ENCODE measurements at places on chromosomes 11 and 22.
A peak's percentile ranks its signal among the peaks of the same experiment; 100 is the strongest.

- DNase-seq: no peak
These were observed 108.4 kb downstream of the RPL27A start for GRCh38 chr11:8790968-8791367.

DNA sequence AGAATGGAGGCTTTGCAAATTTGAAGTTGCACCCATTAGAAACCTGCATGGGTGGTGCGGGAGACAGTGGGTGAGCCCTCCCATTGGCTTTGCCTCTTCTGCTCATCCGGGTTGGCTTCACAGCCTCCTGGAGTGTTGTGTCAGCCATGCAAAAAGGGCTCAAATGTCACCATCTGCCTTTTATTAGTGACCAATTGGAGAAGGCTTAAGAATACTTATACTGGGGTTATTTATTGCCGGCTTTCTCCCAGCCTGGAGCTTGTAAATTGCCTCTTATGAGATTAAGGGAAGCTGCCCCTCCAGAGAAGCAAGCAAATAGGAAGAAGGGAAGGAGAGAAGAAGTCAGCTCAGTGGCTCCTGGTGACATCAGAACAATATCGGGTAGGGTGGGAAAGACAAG is 182.6 kb downstream of the ST3GAL4 start:
- DNase-seq: no peak

DNA sequence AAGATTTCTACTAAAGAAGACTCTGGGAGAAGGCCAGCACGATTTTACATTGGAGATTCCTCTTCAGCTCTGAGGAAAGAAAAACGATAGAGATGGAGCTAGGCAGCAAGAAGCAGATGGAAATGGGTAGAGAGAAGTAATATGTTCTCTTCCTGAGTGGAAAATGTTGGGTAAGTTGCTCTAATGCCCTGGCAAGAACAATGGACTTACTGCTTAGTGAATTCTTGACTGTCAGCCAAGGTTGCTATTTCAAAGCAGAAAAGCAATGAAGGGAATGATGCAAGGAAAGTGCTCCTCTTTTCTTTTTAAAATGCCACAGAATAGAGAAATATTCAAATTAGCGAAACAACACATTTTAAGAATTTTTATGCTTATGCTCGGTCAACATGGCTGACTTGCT is 38.4 kb upstream of the CWF19L2 start:
- DNase-seq: no peak

DNA sequence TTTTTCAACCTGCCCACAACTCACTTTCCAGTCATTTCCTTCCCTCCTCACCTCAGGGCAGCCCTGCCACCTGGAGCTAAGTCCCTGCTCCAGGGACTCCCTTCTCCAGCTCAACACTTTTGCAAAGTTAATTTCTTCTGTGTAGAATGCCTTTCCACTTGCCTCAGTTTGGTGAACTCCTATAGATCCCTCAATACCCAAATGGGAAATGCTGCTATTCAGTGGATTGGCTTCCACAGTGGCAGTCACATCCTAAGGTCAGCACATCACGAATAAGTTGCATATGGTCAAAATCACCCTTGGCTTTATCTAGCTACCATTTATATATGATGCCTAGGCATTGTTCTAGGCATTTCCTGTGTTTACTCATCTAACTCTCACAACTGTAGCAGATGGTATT is 23.6 kb downstream of the GDPD5 start:
- no peak for DNase-seq

DNA sequence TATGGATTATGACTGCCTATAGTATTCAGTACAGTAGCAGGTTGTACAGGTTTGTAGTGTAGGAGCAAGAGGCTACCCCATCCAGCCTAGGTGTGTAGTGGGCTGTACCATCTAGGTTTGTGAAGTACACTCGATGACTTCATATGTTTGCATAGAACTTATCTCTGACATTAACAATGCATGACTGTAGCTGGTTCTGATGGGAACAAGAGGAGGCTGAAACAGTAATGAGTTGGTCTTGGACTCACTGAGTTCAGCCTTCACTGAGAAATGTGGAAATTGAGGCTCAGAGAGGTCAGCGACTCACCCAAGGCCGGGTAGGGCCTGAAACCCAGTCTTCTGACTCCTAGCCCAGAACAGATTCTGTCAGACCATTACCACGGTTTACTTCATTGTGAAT is 13.0 kb downstream of the MYO7A start:
- DNase-seq: no peak

- no peak for DNase-seq
These were observed 9.7 kb downstream of the PITPNM1 start for GRCh38 chr11:67495234-67496005.

DNA sequence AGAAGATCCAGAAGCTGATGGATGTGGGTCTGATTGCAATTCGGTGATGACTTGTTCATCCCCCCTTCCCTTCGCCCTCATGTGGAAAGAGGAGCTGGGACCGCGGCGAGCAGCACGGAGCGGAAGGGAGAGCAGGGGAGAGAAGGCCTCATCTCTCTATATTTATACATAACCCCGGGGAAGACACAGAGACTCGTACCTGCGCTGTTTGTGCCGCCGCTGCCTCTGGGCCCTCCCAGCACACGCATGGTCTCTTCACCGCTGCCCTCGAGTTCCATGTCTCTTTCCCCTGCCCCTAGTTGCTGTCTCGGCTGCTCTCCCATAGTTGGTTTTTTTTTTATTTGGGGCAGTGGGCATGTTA is 2.5 kb upstream of the FERMT3 start:
- no peak for DNase-seq

DNA sequence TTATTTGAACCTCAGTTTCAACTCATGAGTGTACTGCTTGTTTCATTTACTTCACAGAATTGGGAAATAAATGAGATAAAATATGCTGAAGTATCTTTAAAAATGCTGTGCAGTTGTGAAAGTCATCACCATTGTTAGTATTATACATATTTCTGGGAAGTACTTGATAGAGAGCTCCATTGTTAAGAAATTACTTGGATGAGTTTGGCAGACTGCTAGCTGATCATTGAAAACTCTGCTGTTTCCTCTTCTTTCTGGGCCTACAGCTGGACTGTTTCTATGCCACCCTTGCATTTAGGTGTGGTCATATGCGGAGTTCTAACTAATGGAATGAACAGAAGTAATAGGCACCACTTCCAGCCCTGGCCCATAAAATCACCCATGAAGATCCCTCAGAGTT is 10.0 kb downstream of the SIK2 start:
- no peak for DNase-seq

DNA sequence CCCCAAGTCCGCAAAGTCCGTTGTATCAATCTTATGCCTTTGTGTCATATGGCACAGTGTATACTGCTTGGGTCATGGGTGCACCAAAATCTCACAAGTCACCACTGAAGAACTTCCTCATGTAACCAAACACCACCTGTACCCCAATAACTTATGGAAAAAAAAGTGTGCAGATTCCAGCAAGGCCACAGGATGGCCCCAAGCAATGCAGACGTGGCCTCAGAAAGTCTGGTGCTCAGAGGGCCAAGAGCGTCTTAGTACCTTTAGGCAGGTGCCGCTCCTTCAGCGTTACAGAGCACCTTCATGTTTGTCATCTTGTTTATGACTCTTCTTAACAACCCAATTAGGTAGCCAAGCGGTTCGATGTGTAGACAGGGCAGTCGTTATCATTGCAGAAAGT is 65.3 kb downstream of the PRDM11 start:
- DNase-seq: no peak

DNA sequence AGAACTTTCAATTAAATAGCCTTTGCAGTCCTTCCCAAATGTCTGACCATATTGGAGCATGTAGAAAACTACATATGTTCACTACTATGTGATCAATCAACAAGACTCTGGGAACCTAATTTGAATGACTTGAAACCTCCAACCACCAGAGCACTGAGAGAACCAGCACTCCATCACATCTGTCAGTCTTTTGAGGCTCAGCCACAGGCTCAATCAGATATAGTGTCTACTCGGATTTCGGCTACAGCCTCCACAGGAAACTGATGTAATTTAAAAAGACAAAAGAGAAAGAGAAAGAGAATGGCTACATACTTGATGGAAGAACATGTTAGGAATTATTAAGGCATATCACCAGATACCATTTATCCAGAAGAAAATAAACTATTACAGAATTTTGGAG is 859.0 kb downstream of the FAM181B start:
- no peak for DNase-seq

- no peak for DNase-seq
These were observed 45.0 kb upstream of the FTH1 start for GRCh38 chr11:62012451-62012831.

- DNase-seq: no peak
These were observed 14.0 kb upstream of the PAX6 start for GRCh38 chr11:31824879-31825837.

- DNase-seq: no peak
These were observed 740.9 kb downstream of the METTL15 start for GRCh38 chr11:28849053-28849452.

DNA sequence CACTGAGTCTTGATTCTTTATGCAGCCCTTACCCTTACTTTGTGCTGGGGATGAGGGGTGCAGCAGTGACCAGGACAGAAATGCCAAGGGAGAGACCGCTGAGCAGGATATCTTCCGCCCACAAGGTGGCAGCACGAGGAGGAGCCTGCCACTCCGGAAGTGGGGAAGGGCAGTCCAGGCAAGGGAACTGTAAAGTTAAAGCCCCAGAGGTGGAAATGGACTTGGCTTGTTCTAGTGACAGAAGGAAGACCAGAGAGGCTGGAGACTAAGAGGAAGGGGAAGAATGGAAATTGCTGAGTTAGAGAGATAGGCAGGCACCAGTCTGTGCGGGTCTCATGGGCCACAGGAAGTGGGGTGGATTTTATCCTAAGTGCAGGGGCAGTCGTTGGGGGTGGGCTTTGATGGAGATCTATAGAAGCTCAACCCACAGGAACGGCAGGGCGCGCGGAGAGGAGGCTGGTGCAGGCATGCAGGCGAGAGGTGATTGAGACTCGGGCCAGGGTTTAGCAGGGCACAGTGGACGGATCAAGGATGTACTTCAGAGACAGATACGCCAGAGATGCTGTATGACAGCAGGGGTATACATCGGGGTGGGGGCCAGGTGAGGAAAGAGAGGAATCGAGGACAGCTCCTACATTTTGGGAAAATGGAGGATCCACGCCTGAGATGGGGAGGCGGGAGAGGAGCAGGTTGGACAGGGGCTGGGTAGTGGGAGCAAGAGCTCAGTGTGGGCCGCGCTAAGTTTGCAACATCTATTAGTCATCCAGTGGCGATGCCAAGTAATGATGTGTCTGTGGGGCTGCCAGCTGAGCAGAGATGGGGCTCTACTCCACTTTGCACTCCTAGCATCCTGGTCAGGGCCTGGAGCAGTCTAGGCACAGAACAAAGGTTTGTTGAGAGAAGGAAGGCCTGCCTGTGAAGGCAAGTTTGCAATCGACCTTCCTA is 3.3 kb upstream of the GRK2 start:
- DNase-seq: no peak

GRCh38 chr22:41619979-41620588 is 759 bp downstream of the DESI1 start:
- DNase-seq: peak; percentile 10

DNA sequence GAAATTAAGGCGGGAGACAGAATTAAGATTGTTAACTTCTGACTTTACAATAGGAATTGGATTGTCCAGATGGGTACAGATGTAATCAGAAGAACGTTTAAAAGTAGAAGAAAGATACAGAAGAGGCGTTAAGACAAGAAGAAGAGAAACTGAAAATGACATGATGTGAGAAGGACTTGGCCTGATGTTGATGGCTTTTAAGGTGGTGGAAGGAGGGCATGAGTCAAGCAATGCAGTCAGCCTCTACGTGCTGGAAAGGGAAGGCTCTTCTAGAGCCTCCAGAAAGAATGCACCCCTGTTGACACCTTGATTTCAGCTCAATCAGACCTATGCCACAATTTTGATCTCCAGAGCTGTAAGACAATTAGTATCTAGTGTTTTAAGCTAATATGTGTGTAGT is 466.9 kb upstream of the LRRC4C start:
- DNase-seq: no peak

DNA sequence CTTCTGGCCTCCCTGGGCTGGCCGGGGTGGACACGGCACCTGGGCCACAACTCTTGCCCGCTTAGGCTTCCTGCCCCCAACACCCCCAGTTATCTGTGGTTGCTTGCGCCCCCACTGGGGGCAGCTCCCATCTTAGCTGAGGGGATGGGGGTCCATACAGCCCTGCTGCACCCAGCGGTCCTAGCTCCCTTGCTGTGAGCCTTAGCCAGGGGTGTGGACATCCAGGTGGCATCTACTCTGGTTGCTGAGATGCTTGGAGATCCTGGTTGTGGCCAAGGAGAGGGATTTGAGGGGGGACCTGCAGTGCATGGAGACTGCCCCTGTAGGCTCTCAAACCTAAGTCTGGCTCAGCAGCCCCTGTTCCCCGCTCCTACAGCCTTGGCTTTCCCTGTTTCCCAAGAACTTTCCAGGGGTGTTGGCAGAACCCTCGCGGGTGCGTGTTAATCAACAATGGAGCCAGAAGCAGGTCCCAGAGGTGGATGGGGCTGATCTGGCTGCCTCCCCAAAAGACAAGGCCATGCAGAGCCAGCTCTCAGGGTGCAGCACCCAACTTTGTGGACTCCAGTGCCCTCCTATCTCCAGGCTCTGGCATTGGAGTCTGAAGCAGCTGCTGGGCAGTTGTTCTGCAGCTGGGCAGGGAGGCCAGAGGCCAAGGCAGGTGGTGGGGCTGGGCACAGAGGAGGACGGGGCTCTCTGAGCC is 3.3 kb downstream of the KCNQ1 start:
- DNase-seq: no peak

DNA sequence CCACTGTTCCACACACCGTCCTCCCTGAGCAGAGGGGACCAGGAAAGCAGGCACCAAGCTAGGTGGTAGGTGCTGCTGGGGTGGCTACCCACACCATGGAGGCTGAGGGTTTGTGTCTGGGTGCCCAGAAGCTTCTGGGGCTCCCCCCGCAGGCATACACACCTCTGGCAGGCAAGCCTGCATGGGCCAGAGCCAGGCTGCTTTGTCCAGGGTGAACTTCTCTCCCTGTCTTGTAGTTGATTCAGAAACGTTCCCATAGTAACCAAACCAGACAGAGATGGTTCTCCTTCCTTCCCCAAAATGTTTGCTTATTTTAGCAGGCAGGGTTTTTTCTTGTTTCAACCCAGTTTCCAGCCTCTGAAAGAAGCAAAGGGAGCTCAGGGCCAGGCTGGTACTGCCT is 40.9 kb upstream of the SUSD2 start:
- no peak for DNase-seq

- peak; percentile 31 for DNase-seq
These were observed 405 bp downstream of the SFI1 start for GRCh38 chr22:31496735-31497146.

GRCh38 chr22:18032455-18033101 is 8.2 kb upstream of the MICAL3 start:
- no peak for DNase-seq

Measured in activated gamma-delta T cell treated with anti-CD3 and anti-CD28 coated beads, Interleukin-2, amount 50 U/mL, for 16 hours (primary cell).